ENCODE measurements at places on chromosomes 2 and 18.

DNA sequence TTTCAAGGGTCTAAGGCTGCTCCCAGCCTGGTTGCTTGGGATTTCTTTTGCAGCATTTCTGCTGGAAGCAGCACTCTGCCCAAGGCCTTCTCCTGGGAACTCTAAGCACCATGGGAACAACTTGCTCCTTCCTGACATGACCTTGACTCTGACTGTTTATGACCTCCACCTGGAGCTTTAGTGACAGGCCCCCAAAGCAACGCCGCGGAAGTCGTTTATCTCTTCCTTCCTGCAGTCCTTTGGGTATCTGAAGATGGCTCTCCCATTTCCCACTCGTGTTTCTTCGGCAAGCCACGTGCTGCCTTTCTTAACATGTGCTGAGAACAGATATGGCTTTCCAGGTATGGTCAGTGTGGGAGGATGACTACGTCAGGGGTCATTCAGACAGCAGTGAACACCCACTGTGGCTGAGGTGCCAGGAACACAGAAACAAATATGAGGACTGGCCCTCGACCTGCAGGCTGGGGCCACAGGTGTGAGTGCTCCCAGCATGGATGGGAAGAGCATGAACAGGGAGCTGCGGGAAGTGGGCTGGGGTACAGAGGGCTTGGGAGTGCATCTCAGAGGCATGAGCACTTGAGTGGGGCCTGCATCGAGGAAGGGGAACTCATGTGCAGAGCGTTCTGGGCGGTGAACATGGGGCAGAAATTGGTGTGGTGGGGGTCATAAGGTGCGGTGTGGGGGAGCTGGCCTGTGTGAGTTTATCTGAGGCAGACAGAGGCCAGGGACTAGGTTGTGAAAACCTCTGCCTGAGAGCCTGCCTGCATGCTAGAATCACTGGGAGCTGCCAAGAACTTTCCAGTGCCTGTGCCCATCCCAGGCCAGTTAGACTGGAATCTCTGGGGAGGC, 140.5 kb downstream of the TSN start:
- DNase-seq, result peak; percentile 22

DNA sequence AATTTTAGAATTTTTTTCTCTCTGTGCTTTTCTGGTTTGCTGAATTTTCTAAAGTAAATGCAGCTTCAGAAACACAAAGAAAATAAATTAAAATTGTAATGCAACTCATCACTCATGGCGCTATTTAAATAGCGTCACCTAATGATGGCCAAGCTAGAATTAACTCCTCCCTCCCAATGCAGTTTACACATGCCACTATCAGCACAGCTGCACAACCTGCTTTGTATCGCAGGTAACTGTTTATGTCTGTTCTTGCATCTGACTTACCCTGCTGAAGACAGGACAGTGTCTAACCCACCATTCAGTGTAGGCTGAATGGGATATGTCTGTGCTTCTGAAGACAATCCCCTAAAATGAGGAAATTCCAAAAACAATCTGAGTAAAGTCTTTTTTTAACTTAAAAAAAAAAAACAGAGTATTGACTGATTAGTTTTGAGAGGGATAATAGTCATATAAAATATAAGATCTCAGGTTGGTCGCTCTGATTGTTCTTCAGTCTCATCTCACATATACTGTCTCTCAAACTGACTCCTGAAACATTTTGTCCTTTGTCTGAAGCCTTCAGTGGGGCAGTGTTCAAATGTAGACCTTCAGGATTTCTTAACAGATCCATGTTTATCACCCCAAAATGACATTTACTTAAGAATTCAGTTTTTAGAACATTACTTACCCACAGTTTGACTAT, 271.4 kb downstream of the ZEB2 start:
- DNase-seq, result no peak

- DNase-seq, result no peak
Observed at GRCh38 chr18:48869591-48869990, 81.2 kb downstream of the SMAD7 start.

DNA sequence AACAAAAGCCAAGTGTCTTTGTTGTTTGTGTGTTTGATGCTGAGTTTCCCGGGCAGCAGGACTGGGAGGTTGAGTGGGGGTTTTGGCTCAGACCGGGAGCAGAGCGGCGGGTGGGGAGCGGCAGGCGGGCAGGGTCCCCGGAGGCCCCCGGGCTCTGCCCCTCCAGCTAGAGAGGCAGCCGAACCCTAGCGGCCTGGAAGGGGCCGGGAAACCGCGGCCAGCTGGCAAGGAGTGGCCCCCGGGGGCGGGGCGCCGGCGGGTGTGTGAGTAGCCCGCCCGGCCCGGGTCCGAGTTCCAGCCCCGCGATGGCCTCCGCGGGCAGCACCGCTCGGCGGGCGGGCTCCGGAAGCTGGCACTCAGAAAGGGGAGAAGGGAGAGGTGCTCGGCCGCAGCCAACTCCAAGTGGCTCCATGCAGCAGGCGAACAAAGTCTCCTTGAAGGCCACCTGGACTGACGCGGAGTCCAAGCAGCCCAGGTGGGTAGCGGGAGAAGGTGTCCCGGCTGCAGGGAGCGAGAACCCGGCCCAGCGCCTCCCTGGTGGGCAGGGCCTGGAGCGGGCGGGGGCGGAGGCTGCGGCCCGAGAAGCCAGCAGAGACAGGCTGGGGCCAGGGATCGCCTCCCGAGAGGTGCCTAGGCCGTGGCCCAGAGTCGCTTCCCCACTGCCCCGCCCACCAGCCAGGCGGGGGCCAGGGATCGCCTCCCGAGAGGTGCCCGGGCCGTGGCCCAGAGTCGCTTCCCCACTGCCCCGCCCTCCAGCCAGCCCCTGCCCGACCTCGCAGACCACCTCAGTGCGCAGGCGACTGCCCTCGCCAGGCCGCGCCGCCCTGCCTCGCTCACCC, at the start of gene ANKRD53:
Gene ANKRD53, plus strand, starts transcription at position 290 of the 839 bp plus-strand sequence. Its CDS starts 16 bp downstream, at position 306.
- no peak for DNase-seq
